Motor neuron (in vitro differentiated cells): ENCODE measurements at places on chromosomes 11 and 22. TPM values are rescaled to one million over a fixed set of nuclear protein-coding genes. Genes with fewer than 3 reads are reported as not detected.
A peak's percentile ranks its signal among the peaks of the same experiment; 100 is the strongest.

Gene ADAMTS15
- 0.66 and 0.78 TPM in 2 replicates for total RNA-seq

Gene NRGN
- total RNA-seq: 1.00 and 1.4 TPM in 2 replicates

Gene TOMT
- total RNA-seq: not detected in 2 replicates

Gene TUB
- total RNA-seq: 2.6 and 3.0 TPM in 2 replicates

Gene TCIRG1
- 2.8 and 4.2 TPM in 2 replicates for total RNA-seq

Gene GPHA2
- 0.93 and 1.1 TPM in 2 replicates for total RNA-seq

Gene CRYBA4
- total RNA-seq: not detected in 2 replicates

Gene IRAG1
- 0.49 and 0.52 TPM in 2 replicates for total RNA-seq

DNA sequence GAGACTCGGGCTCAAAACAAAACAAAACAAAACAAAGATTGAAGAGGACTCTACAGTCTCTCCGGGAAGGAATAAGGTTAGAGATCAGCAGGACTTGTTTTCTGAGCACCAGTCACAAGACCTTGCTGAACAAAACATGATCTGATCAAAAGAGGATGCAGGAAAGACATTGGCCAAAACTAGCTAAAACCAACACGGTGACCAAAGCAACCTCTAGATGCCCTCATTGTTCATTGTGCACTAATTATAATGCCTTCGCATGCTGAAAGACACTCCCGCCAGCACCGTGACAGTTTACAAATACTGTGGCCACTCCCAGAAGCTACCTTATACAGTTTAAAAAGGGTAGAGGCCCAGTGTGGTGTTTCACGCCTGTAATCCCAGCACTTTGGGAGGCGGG, 15.7 kb upstream of the CHKA start:
- ATAC-seq: no peak

GRCh38 chr11:80562523-80563125, 1121.8 kb upstream of the TENM4 start:
- ATAC-seq: no peak

DNA sequence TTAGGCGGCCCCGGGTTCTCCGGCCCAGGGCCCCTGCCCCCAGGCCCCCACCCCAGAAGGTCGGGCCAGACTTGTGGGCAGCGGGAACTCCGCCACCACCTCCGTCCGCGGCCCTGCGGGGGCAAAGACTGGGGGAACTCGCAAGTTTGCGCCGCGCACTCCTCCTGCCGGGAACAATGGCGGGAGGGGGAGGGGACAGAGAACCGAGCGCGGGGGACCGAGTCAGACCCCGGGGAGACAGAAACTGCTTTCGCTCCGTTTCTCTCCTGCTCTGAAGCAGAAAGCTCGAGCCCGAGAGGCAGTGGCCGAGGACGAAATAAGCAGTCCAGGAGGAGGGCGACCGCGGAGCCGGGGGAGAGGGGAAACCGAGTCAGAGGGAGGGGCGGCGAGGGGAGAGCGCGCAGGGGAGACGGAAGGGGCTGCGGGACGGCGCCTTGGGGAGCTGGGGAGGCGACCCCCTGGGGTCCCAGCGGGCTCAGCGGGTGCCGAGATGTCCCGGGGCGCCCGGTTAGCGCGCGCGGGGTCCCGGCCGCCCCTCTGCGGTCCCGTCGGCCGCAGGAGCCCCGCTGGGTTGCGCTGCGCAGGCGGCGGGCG, 555 bp downstream of the TP53I11 start:
- no peak for ATAC-seq

DNA sequence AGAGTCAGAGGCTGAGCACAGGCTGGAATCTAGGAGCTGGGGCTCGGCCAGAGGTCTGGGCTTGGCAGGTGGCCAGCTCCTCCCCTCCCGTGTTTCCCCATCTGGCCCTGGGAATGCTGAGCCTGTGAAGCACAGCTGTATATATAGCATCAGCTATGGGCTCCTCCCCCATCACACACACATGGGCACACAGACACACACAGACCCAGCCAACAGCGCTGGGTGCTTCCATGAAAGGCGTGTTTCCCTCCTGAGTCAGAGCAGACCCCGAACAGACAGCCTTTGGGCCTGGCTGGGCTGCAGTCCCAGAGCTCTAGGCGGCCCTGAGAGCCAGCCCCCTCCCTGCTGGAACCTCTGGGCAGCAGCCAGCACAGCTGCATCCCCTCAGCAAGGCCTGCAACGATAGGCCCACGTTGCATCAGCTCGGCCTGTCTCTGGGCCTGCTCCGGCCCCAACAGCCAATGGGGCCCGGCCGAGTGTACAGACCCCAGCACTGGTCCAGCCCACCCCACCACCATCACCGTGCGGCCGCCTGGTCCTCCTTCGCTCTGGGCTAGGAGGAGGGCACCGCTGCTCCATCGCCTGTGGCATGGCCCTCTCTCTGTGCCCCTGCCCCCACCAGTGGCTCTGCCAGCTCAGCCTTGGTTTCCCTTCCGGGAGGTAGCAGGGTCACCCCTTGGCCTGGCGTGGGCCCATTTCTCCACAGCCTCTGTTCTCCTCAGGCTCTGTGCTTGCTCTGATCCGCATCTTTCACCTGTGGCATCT, 7.6 kb upstream of the SERPINH1 start:
- ATAC-seq: peak; percentile 88

GRCh38 chr11:1174441-1175370, 17.0 kb downstream of the MUC5AC start:
- no peak for ATAC-seq

DNA sequence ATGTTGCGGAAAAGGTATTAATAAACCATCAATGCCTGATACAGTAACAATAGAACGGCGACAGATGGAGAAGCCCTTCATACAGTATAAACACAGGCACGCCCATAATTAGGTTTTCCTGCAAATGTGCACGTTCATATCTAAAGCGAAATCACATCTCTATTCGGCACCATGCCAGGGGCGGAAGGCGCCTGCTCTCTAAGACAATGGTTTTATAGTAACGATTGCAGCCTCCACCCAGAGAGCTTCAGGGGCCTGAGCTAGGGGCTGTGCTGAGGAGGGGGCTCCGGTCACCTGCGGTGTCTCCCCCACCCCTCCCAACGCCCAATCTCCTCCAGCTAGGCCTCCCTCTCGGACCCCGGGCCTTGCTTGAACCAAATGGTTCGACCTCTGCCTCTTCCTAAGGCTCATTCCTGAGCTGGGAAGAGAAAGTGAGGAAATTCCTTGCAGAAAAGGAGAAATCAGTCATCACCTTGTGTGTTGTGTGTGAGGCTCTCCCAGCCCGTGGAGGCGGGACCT, 9.6 kb downstream of the KRTAP5-5 start:
- ATAC-seq: peak; percentile 33

- peak; percentile 70 for ATAC-seq
These were observed 31.9 kb upstream of the NRGN start for GRCh38 chr11:124707829-124708228.

DNA sequence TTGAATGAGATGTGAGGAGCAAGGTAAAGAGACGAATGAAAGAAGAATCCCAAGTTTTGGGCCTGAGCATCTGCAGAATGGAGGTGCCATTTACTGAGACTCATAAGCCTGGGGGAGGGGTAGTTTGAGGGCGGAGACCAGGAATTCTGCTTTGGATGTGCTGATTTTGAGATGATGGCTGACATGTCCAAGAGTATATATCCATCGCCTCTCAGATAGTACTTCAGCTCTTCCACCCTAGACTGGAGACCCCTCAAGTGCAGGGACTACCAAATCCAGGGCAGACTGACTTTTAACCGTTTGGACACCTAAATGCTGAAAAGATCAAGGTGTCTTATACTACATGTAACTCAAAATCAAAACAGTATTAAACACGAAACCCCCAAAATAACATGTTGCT, 1.3 kb upstream of the SDF2L1 start:
- no peak for ATAC-seq

DNA sequence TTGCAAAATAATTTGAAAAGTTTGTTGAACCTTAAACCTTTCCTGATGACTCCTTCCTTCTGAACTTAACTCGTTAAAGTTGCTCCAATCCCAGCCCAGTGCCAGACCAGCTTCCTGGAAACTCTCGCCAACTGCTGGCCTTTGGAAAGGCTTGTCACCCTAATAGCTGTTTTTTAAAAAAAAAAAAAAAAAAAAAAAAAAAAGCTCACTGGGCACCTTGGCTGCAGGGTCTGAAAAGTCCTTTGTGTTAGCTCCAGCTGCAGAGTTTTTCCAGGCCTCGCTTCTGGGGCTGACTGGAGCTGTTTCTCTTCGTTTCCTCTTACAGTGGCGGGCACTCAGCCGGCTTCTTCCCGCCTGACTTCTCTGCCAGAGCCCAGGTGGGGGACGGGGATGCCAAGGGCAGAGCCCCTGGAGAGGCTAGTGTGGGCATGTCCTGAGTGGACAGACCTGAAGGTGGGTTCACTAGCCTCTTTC, 25.1 kb downstream of the KCNQ1OT1 start:
- ATAC-seq: peak; percentile 55

DNA sequence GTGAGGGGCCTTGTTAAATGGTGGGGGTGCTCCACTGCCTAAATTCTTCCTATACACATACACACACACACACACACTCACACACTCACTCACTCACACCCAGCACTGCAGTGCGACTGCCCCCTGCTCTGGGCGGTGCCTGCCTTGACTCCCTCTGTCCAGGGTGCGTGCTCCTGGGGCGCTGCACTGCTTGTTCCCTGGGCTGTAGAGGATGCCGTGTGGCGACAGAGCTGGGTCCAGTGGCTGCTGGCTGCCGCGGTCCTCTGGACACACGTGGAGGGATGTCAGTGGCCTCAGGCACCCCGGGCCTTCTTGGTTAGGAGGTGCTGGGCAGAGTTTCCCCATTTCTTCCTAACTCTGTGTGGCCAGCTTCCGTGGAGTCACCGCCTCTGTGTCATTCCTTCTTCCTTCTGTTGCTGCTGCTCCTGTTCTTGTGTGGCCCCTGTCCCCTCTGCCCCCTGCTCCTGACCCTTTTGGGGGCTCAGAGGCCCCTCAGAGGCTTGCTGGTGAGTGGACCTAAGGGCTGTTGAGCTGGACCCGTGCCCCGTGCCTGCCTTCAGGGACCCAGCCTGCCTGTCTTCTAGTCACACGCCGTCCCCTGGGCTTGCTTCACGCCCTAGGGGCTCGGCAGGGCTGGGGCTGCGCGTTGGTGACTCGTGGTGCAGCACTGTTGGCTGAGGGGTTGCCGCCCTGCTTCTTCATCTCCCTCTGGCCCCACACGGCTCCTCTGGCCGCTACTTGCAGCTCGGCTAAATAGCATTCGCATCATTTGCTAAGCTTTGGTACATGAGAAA, 147.0 kb downstream of the TBC1D22A start:
- no peak for ATAC-seq

- ATAC-seq: no peak
These were observed 5.6 kb downstream of the NECTIN1 start for GRCh38 chr11:119723243-119723951.

GRCh38 chr22:45688600-45689080, 17.0 kb downstream of the ATXN10 start:
- ATAC-seq: no peak

DNA sequence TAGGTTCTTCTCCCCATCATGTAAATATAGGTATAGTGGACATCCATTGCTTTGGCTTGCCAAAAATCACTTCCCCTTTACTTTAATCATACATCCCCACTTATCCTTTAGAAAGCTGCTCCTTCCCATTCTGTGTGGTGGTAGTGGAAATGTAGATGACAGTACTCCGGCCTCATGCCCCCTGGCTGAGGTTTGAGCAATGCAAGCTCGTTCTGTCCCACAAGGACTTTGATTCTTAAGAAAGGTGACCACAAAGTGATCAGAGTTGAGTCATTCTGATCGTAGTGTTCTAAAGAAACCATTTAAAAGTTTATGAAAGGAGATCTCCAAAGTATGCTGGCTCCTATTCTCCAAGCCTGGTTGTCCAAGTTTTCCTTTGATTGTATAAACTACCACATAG, 10.9 kb downstream of the TUG1 start:
- ATAC-seq: no peak

DNA sequence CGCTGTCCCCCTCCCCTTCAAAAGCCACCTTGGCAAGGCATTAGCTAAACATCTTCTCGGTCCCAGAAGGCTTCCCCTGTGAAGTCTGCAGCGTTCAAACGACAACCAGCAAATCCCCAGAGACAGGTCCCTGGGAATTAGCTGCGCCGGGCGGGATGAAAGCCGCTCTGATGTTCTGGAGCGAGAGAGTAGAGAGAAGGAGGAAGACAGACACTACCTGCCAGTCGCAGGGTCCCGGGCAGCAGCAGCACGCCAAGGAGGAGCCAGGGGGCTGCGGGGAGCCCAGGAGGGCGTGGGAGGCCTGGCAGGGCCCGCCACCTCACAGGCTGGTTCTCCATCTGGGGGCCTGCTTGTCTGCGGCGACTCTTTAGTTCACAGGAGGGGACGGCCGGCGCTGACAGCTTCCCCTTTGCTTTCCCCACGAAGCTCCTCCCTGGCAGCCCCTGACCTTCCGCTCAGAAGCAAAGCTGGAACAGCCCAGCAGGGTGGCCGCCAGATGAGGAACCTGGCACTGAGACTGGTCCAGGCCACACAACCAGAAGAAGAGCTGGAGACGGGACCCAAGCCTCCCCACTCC, at the start of gene NFAM1:
TSS of gene NFAM1 (minus strand) at position 384 of the 577 bp plus-strand sequence. CDS start at position 338, 46 bp downstream.
- ATAC-seq: no peak

GRCh38 chr11:912266-912665, 1.7 kb upstream of the CHID1 start:
- no peak for ATAC-seq

- ATAC-seq: no peak
These were observed 705 bp downstream of the BBOX1 start for GRCh38 chr11:27041141-27041899.

GRCh38 chr11:3709977-3710376, 38.8 kb upstream of the CHRNA10 start:
- no peak for ATAC-seq

DNA sequence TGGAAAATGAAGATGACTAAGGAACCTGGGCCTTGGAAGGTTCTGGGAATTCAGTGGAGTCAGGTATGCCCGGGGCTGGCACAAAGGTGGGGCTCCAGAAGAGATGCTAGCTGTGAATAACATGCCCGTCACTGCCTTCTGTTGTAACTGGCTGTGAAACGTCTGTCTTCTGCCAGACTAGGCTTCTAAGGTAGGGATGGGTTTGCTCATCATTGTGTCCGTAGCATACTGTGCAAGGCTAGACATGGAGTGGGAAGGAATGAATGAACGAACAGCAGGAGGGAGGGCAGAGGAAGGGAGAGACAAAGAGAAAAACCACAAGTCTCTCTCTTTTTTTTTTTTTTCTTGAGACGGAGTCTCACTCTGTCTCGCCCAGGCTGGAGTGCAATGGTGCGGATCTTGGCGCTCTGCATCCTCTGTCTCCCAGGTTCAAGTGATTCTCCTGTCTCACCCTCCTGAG, 327.4 kb downstream of the MN1 start:
- no peak for ATAC-seq

- no peak for ATAC-seq
These were observed at the start of gene KRTAP5-11 for GRCh38 chr11:71582309-71582895. Gene KRTAP5-11, minus strand, starts transcription at chr11:71582875. Its CDS starts 38 bp downstream, at chr11:71582837.

- peak; percentile 50 for ATAC-seq
These were observed 27.3 kb downstream of the FAM118A start for GRCh38 chr22:45336971-45337431.
